HT1080 (cell line): ENCODE measurements at places on chromosomes 4 and X. TPM values are rescaled to one million over a fixed set of nuclear protein-coding genes. Genes with fewer than 3 reads are reported as not detected.

DNA sequence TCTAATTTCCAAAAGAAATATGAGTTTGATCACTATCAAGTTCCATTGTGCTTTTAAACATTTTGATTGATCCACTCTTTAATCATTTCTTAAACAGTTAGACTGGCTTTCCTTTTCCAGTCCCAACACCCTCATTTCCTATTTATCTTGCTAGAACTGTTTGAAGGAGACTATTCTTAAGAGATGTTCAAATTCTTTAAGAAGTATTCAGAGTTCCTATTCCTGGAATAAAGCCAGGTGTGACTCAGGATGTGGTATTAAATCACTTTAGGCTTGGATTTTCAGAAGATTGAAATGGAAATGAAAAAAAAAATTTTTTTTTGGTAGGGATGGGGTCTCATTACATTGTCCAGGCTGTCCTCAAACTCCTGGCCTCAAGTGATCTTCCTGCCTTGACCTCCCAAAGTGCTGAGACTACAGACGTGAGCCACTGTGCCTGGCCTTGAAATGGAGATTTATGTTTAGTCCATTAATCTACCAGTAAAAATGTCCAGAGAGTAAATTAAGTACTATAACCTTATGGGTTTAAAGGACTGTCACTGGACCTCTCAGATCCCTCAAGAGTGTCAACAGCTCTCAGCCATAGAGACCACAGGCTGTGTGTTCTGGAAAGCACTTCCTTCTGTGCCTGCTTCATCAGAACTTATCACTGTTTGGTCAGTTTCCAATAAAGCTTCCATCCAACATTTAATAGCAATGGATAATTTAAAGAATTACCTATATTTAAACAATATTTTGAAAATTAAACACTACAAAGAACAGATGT lies 90.7 kb downstream of the CDS1 start:
- peak; percentile 85 for DNase-seq

DNA sequence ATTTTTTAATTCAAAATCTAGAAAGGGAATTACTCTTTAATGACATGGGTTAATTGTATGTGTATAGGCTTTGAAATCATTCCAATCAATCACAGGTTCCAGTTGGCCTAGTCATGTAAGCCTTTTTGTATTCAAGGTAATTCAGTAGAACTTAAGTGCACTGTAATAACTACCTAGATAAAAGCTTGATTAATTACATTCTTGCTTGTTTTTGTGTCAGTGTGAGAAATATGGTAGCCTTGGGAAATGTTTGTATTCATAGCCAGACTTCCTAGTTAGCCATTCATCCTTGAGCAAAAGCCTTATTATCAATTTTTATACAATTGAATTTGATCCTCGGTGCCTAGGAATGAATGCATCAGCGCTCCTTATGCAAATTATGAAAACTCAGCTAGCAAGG lies 33.5 kb downstream of the TKTL2 start:
- DNase-seq = no peak

- DNase-seq = no peak
Measured at GRCh38 chr4:1045193-1045594, 33.8 kb downstream of the FGFRL1 start.

Gene GLRA2
- total RNA-seq = not detected in 2 replicates

Gene SLITRK2
- total RNA-seq = not detected in 2 replicates

Gene RHOH
- not detected in 2 replicates for total RNA-seq

DNA sequence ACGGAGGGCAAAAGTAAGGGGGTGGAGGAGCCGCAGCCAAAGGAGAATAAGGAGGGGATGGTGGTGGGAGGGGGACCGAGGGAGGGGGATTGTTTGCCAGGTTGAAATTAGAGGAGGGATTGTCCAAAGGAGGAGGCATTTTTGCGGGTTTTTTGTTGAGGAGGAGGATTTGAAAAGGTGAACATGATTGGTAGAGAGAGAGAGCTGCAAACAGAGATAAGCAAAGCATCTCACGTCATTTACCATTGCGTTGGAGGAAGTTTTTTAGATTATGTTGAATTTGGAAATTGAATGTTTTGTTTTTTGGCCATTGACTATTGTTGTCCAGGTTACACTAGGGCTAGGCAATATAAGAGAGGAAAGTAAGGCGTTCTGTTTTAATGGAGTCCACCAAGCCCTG lies 54.5 kb upstream of the ABCB7 start:
- no peak for DNase-seq

DNA sequence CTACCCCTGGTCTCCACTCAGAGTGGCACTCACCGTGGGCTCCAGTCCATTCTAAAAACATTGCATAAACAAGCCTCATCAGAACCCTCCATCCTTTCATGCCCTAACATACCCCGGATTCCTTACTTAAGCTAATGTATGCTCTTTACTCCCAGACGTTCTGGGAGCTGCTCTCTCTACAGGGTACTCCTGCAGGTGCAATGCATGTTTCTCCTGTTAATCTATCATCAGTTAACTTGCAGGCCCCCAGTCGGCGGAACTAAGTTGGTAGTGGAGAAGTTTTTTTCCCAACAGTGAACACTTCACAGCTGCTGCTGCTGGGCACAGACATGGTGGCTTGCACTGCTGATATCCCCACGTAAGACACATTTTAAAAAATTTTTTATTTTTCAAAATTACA lies 161.6 kb upstream of the FAT1 start:
- DNase-seq = no peak

Gene CCDC110
- 0.37 TPM in 1 of 2 replicates, not detected in the other for total RNA-seq

DNA sequence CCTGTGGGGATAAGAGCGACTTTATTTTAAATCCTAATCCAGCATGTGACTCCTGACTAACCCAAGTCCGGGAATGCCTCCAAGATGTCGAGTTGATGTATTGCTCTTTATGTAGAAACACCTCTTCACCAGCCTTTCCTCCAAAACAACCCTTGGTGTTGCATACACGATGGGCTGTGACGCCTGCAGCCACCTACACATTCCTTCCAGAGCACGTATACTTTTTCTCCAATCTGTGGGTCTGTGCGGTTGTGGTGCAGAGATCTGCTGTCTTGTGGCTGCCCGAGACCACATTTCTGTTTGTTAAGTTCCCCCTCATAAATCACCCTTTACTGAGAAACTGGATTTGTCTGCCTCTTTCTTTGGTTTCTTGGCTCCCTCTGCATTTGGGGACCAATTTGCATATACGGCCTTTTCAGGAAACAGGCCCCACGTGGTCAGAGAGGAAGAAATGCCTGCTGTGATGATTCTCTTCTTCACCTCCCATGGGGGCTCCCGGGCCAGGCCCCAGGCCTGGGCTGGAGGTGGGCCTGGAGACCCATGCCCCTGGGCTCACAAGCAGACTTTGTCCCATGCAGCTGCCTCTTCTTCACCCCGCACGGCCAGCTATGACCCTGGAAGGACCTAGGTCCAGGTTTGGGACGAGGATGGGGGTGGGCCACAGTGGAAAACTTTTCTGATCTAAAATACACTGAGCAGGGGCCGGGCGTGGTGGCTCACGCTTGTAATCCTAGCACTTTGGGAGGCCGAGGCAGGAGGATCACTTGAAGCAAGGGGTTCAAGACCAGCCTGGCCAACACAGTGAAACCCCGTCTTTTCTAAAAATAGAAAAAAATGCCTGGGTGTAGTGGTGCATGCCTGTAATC lies 21.4 kb upstream of the AFAP1 start:
- peak; percentile 94 for DNase-seq

DNA sequence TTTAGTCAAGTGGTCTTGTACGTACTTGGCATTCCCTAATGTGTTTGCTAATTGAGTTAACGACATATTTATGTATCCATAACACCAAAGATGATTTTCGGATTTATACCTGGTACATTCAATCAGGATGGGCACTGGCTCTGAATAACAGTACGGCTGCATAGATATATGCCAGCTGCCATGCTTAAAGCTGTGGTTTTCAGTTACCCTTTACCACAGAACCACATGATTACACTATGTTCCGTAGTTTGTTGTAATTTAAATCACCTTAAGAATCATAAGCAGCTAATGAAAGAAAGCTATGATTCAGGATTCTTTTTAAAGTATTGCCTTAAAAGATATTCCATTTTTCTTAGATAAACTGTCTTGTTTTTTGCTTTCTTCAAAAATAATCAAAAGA lies 53.6 kb downstream of the FIP1L1 start:
- DNase-seq = no peak

- DNase-seq = no peak
Measured at GRCh38 chrX:11135564-11136185, 24.5 kb downstream of the HCCS start.

DNA sequence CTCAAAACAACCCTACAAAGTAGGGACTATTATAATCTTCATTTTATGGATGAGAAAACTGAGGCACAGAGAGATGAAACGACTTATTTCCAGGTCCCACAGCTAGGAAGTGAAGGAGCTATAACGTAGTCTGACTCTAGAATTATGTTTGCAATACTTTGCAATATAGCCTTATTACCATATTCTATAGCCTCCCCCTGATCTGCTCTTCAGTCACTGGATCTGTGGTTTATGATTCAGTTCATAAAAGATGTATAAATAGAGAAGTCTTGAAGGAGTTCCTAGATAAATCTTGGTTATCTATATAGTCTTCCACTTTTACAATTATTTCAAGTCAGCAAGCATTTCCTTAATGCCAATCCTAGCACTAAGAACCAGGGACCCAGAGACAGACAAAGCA lies 57.5 kb downstream of the OPHN1 start:
- DNase-seq = no peak

- no peak for DNase-seq
Measured at GRCh38 chrX:152641256-152641875, 3.7 kb downstream of the GABRQ start.

Gene CENPC
- total RNA-seq = 8.6 and 9.6 TPM in 2 replicates

GRCh38 chr4:152234571-152234970 lies 301.3 kb downstream of the FBXW7 start:
- DNase-seq = no peak

Gene YIPF6
- total RNA-seq = 17.4 and 18.5 TPM in 2 replicates

GRCh38 chr4:89285745-89286144 lies 21.9 kb downstream of the GPRIN3 start:
- no peak for DNase-seq

DNA sequence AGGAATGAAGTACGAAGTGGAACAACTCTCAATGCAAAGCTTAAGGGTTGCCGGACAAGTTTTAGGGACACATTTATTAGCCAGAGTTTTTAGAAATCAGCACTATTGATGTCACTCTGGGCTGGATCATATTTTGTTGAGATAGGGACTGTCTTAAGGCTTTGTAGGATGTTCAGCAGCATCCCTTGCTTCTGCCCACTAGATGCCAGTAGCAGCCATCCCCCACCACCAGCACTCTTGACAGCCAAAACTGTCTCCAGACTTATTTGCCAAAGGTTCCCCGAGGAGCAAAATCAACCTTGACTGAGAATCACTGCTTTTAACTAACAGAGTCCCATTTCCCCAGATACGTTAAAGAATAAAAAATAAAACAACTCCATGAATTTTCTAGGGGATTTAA lies 1497.3 kb downstream of the STIM2 start:
- peak; percentile 34 for DNase-seq

- no peak for DNase-seq
Measured at GRCh38 chrX:149370097-149370496, 135.0 kb downstream of the IDS start.

Gene RTL5
- not detected in 2 replicates for total RNA-seq

DNA sequence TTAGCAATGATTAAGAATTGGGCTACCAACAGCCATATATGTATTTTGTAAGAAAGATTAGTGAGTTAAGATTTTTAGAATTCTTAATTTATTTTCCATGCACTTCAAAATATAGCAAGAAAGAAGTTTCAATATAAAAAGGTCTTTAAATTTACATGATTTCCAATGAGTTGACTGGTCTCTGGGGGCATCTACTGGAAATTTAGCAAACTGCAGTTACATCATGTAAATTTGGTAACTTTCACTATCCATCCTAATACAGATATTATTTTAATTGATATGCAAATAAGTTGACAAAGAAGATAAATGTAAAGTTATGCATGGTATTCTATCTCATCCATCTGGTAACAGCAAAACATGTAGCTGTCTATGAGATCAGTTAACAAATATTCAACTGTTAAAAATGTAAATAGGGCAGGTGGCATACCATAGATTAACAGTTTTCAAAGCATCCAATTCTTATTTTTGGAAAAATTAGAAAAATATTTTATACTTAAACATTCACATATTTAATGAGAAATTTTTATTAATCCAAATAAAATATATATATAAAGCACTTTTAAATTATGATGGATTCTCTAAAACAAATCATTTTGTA lies 29.1 kb downstream of the TTC29 start:
- DNase-seq = peak; percentile 13

Gene RNF212
- not detected in 2 replicates for total RNA-seq

Gene ART3
- total RNA-seq = not detected in 2 replicates

- no peak for DNase-seq
Measured at GRCh38 chr4:80875642-80876041, 154.9 kb upstream of the BMP3 start.

DNA sequence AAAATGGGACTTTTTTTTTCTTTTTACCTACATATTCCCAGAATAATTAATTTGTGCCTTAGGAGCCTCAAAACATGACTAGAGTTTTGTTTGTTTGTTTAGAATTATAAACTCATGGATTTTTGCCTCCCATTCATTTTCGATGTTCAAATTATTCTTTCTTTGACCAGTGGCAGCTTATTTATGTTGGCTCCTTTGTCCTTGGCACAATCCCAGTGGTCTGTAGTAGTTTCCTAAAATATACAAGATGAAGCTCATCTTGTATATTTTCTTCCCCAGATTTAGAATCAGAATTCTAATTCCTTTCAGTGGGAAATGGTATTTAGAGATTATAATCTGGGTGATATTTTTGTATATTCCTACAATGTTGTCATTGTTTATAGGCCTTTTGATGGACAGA lies 27.2 kb downstream of the DCK start:
- no peak for DNase-seq

Gene FAT4
- 1.1 TPM in 2 replicates for total RNA-seq

GRCh38 chr4:160159457-160159856 lies 1056.6 kb downstream of the RAPGEF2 start:
- no peak for DNase-seq
